Chondrocyte (in vitro differentiated cells): ENCODE measurements at places on chromosomes 5 and 9.

GRCh38 chr5:97072696-97073095 lies 69.7 kb downstream of the LIX1 start:
- no peak for DNase-seq

- no peak for DNase-seq
Observed at GRCh38 chr9:124881138-124881743, 19.3 kb downstream of the ARPC5L start.

DNA sequence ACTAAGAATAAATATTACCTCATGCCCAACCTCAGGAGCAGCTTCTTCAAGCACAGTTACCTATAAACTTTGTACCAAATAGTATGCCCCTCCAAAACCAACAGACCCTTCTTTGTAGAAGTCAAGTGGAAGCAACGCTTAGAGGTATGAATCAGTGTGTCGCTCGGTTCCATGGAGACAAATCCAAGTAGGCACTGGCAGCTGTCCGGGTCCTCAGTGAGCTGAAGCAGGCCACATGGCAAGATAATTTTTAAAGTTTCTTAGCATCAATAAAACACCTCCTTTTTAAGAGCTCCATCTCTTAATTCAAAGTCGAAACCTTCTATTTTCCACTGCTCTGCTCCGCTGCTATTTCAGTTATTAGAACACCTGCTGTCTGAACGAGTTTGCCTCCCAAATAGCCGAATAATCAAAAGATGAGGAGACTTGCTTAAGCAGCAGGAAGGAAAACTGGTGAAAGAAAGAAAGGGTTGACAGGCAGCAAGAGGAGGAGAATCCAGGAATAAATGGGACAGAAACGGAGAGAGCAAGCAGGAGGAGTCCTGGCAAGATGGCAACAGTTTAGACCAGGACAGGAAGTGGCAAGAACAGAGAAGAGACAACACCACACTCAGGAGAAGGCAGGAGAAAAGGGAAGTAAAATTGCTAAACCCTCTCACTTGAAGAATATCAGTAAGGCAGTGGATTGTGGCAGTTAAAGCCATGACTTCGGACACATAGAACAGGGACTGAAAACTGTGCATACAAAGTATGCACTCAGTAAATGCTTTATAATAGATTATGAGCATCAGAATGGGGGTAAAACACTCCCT lies 65.0 kb downstream of the PPP2R2B start:
- no peak for DNase-seq

DNA sequence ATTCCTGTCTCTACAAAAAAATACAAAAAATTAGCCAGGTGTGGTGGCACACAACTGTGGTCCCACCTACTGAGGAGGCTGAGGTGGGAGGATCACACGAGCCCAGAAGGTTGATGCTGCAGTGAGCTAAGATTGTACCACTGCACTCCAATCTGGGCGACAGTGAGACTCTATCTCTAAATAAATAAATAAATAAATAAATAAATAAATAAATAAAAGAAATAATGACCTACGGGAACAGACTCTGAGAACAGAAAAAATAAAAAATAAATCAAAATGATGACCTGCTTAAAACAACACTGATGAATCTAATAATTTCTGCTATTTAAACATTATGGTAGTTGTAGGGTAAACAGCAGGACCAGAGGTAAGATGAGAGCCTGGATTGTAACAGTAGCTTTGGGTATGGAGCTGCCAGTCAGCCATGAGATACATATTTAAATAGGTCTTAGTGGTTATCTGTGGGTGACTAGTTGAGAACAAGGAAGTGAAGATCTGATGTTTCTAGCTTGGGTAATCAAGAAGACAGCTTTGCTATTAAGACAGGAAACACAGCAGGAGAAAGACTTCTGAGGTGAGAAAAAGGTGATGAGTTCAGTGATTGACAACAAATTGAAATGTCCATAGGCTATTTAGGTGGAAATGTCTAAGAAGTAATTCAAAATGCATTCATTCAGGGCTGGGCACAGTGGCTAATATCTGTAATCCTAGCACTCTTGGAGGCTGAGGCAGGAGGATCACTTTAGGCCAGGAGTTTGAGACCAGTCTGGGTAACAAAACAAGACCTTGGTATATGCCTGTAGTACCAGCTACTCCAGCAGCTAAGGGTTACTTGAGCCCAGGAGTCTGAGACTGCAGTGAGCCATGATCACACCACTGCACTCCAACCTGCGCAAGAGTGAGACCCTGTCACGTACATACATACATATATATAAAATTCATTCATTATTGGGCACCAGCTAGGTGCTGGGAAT lies 11.0 kb downstream of the RNF145 start:
- DNase-seq, result no peak
